ENCODE measurements at places on chromosomes 16 and 17. TPM values are rescaled to one million over a fixed set of nuclear protein-coding genes. Genes with fewer than 3 reads are reported as not detected.

CAPNS2 gene
- total RNA-seq: 0.55 TPM

VMO1 gene
- 6.9 TPM for total RNA-seq

GRCh38 chr16:86899757-86900156 lies 321.4 kb downstream of the FOXL1 start:
- no peak for DNase-seq

DNA sequence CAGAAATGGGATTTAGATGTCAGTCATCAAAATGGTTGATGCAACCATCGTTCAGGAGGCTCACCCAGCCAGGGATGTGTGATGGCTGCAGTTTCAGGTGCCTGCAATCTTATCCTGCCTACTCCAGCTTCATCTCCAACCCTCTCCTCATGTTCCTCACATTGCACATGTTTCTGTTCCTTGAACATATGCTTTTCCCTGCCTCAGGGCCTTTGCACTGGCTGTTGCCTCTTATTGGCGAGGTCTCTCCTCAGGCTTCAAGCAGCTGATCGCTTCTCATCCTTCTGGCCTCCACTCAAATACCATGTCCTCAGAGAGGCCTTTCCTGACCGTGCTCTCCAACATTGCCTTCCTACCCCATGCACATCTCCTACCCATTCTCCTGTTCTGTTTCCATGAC lies 24.6 kb downstream of the ARSG start:
- DNase-seq: no peak

- no peak for DNase-seq
Observed at GRCh38 chr17:48311324-48311723, 118.7 kb downstream of the SKAP1 start.

- no peak for DNase-seq
Observed at GRCh38 chr16:28171816-28172215, 39.9 kb downstream of the XPO6 start.

DNA sequence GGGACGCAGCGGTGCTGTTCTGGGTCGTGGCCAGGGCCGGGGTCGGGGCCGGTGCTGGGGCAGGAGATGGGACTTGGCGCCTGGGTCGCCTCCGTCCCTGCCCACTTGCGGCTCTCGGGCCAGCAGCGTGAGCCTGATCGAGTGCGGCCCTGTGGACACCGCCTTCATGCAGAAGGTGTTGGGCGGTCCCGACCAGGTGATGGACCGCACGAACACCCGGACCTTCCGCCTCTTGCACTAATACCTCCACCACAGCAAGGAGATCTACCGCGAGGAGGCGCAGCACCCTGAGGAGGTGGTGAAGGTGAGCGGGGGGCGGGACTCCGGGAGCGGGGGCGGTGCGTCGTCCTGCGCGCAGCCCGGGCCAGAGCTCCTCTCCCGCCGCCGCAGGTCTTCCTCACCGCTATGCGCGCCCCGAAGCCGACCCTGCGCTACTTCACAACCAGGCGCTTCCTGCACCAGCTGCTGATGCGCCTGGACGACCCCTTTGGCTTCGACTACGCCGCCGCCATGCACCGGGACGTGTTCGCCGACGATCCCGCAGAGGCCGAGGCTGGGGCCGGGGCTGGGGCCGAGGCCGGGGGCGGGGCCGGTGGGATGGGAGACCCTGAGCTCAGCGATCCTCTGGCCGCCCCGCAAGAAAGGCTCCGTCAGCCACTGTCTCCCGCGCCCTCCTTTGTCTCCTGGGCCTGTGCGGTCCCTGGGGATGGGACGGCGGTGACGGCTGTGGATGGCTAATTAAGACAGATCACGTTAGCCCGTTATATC lies 4.5 kb upstream of the HSD17B1 start:
- DNase-seq: no peak

GRCh38 chr16:24974859-24975258 lies 40.3 kb downstream of the ARHGAP17 start:
- DNase-seq: no peak

DNA sequence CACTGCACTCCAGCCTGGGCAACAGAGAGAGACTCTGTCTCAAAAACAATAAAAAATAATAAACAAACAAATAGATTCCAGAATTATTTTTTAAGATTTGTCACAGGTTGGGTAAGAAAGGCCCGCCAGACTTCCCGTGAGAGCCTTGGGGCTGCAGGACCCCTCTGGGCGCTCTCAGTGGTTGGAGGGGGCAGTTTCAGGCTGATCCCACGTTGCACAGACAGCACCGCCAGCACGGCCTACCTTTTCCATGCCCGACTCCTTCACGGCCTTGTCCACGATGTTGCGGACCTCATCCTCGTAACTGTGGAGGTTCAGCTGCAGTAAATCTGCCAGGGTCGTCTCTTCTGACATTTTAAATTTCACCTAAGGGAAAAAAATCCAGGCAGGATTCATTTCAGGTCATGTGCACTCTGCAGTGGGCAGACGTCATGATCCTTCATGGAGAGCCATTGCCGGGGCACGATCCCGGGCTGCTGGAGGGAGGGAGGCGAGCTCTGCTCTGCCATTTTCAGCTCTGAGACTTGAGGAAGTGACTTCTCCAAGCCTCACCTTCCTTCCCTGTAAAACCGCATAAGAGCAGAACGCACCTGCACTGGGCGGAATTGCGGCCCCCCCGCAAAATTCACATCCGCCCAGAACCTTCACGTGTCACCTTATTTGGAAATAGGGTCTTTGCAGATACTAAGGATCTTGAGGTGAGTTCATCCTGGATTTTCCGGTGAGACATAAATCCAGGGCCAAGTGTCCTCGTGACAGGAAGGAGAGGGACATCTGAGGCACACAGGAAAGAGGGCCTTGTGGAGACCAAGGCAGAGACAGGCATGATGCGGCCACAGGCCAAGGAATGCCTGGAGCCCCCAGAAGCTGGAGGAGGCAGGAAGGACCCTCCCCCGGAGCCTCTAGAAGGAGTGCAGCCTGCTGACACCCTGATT lies 66.8 kb downstream of the DNAH17 start:
- DNase-seq: no peak
